ENCODE measurements at places on chromosomes 12 and 14.
A peak's percentile ranks its signal among the peaks of the same experiment; 100 is the strongest.

GRCh38 chr12:42053456-42053855 is 91.2 kb downstream of the GXYLT1 start:
- no peak for DNase-seq

- no peak for DNase-seq
These were observed 118.3 kb downstream of the MGAT4C start for GRCh38 chr12:86137936-86138335.

DNA sequence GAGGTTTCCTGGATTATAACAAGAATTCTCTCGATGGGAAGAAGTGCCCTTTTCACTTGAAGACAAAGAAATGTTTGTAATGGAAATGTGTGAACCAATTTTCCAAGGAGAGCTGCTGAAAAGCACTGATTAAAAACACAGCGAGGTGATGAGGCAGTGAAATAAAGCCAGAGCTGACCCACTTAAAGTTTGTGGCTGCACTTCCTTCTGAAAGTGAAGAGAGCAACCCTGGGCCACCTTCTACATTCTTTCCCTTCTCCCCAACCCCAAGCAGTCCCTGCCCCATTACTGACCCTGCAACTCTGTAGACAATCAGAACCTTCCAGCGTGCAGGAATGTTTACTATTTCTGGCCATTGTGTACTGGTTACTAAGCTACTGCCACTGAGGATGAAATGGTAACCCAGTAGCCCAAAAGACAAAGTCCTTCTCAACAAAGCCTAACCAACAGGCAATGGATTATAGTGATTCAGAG is 173.9 kb downstream of the TTC7B start:
- DNase-seq = no peak

DNA sequence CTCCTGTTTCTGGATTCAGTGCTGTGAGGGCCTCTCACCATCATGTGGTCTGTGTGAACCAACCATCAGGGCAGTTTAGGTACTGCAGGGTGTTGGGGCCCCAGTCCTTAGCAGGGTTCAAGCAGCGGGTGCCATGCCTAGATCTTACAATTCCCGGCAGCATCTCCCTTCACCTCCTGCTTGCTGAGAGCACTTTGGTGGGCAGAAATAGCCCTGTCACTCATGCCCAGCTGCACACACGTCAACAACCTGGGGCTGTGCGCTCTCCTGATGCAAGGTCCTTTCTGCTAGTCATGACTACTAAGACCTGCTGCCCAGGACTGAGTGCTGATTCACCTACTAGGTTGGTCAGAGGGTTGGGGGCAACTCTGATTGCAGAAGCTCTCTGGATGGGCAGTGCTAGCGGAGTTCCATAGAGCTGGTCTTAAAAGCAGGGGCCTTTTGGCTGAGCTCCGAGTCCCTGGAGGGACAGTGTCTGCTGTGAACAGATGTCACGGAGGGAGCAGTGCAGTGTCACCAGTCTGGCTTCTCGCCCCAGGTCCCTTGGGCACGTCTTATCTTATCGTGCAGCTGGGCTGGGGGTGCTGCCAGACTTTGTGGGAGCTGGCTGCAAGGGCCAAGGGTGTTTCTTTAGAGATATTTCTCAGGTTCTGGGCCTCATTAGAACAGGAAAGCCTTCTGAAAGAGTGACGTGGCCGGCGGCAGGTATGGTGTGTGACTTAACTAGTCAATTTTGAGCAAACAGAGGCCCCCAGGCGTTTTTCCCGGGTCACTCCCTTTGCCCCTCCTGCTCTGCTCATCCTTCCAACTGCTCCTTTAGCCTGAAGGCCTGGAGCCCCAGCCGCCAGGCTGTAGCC is 71.8 kb downstream of the NINJ2 start:
- peak; percentile 100 for DNase-seq

DNA sequence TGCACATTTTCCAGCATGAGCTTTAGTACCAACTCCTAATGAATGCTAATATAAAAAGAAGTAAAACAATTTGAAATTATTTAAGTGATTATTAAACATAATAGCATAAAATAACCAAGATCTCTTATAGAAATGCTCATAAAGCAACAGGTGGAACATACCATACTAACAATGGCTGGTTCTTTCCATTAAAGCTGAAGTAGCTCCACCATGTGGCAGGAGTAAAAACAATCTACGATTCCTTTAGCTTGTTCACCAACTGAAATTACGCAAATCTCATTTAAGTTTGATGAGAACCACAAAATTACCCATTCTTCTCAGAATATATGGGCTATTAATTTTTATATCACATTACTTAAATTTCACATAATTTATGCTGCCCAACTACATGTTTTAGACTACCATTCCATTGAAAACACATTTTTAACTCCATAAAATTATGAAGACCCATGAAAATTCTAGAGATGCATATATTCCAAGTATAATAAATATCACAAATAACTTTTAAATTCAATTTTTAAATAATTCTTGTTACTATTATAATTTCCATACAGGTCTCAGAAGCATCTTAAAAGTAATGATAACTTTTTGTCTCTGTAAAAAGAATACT is 213.6 kb downstream of the DAD1 start:
- peak; percentile 70 for DNase-seq

DNA sequence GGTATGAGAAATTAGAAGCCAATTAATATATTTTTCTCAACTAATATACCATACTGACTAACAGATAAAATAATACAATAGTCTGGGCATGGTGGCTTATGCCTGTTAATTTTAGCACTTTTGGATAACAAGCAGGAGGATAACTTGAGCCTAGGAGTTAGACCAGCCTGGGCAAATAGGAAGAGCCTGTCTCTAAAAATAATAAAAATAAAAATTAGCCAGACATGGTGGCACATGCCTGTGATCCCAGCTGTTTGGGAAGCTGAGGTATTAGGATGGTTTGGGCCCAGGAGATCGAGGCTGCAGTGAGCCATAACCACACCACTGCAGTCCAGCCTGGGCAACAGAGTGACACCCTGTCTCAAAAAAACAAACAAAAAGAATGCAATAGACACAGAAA is 24.7 kb downstream of the KLHDC2 start:
- DNase-seq = no peak

DNA sequence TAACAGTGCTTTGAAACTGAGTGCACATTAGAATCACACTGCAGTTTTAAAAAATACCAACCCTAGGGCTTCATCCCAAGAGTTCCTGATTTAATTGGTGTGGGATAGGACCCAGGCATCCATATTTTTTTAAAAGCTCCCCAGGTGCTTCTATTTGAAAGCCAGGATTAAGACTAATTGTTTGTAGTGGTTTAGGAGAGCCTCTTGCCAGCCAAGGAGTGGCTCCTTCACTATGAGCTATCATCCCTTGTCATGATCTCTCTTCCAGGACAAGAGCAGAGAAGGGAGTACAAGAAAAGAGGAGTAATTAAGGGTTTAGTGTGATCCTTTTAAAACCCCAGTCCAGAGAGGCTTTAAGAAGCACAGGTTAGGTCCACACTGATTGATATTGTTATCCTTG is 178.0 kb downstream of the CAND1 start:
- no peak for DNase-seq

GRCh38 chr14:36275741-36276140 is 44.7 kb downstream of the MBIP start:
- no peak for DNase-seq

GRCh38 chr14:87008965-87009364 is 984.0 kb downstream of the GALC start:
- DNase-seq = no peak

GRCh38 chr14:93764211-93764659 is 24.1 kb downstream of the PRIMA1 start:
- DNase-seq = no peak

GRCh38 chr12:13811061-13811460 is 170.3 kb downstream of the GRIN2B start:
- no peak for DNase-seq

DNA sequence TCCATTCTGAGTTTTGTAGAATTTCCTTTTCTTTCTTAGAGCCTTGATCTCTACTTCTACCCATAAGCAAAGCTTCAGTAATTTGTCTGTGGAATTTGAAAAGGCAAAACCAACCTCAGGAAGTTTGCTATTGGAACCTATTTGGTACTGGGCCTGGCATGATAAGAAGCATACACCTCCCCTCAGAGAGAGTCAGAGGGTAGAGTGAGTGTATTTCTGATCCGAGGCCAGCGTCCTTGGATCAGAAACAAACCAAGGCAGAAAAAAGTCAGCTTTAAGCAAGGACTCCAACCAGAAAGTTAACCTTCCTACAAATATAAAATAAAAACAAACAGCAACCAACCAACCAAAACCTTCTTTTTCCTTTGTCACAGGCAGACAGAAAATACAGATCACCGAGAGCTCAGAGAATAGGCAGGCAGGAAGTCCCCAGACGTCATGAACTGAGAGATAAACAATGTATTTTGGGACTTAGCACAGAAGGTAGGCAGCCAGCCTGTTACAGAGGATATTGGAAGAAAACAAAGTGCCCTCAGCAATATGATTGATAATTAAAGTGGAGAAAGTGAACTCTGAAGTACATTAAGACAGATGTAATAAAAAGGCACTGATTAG is 141.5 kb downstream of the NEDD1 start:
- no peak for DNase-seq

DNA sequence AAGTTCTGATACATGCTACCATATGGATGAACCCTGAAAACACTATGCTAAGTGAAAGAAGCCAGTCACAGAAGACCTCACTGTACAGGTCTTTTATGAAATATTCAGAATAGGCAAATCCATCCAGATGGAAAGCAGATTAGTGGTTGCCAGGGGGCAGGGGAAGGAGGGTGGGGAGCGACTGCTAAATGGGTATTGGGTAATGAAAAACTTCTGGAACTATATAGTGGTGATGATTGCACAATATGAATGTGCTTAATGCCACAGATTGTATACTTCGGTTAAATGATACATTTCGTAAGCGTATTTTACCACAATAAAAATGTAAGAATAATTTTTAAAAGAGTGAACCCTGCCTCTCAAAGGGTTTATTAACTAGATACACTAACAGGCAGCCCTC is 11.8 kb upstream of the KSR2 start:
- no peak for DNase-seq

- peak; percentile 69 for DNase-seq
These were observed 11.3 kb downstream of the CFAP54 start for GRCh38 chr12:96500693-96501092.

DNA sequence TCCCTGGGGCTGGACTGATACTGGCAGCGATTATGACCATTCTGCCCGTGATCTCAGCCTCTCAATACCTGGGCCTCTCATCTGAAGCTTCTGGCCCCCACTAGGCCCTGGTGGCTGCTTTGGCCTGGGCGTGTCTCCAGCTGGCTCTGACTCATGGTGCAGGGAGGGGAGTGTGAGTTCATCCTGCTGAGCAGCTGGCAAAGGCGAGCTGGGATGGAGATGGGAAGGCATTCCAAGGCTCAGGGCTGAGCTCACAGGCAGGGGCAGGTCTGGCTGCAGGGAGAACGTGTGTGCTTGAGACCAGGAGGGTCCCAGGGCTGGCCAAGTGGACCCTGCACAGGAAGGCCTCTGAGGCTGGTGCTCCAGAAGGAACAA is 221.8 kb downstream of the TMEM121 start:
- DNase-seq = no peak

GRCh38 chr14:50795909-50796308 is 35.1 kb downstream of the NIN start:
- no peak for DNase-seq

DNA sequence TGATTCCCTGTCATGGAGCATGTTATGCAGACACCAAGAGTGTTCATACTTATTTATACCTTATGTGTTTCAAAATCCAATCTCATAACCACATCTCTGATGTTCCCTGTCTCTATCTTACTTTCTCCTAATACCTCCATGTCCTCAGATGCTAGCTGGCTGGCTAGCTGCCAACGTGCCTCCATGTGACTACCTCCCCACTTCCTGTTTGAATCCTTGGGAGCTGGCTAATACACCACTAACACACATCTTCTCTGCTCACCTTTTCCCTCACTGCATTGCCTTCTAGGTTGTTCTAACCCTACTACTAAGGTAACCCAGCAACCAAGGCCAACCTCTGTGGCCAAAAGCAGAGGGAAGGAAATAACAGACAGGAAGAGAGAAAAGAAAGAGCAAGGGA is 27.3 kb downstream of the TTC5 start:
- DNase-seq = peak; percentile 68

GRCh38 chr14:103692159-103692558 is 23.1 kb downstream of the XRCC3 start:
- no peak for DNase-seq

- DNase-seq = no peak
These were observed 25.2 kb downstream of the LTBP2 start for GRCh38 chr14:74586681-74587362.

DNA sequence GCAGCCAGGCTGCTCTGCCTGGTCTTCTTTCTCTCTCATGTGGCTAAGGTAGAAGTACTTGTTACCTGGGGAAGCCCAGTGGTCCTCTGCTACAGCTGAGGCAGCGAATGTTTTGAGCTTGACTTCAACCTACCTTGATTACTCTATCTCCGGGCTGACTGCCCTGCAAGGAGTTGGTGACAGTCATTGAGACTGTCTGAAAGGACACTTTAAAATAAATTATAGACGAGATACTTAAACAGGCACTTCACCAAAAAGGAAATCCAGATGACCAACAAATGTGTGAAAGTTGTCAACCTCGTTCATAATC is 474 bp upstream of the CIT start:
- DNase-seq = no peak

DNA sequence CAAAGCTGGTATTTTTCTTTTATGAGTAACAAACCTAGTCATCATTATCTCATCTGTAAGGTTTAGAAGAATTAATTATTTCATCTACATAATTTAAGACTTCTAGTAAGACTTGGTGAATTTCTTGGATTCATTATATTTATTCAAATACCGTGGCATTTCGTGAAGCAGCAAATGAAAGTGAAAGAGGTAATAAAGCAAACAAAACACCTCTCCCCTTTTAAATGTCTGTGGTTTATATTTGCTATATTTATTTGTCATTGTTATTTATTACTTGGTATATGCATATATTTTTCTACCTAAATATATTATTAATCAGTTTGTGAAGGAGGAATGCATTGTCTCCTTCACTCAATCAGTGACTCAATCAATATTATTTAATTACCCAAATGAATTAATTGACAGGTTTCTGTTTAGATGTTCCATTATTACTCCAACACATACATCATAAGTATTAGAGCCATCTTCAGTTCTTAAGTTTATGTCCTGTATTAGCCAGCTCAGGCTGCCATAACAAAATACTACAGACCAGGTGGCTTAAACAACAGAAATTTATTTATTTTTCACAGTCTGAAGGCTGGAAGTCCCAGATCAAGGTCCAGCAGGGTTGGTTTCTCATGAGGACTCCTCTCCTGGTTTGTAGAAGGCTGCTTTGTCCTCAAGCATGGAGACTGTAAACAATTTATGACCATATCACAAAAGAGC is 6.6 kb downstream of the CFAP54 start:
- no peak for DNase-seq

All from hematopoietic multipotent progenitor cell treated with erythropoietin and hydrocortisone succinate and interleukin-3 and kit ligand, for 8 days (in vitro differentiated cells).